ENCODE measurements at places on chromosomes 1 and 21.

GRCh38 chr1:62196086-62196690 is 1.5 kb downstream of the L1TD1 start:
- no peak for DNase-seq

DNA sequence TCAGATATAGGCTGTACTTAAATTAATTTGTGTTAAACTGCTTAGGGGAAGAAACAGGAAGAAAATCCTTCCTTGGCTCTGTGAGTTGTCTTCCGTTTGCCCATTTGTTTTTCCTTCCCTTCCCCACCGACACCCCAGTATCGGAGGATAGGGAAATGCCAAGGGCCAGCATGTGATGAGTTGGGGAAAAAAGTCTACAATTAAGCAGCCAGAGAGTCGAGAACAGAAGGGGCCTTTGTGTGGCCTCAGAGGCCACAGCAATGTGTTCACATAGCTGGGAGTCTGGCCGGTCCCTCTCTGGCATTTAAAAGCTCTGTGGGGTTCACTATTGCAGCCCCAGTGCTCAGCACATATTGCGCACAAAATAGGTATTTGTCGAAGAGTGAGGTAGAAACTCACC is 489.3 kb downstream of the MATN1 start:
- DNase-seq = no peak

GRCh38 chr1:96116731-96117130 is 604.9 kb upstream of the PTBP2 start:
- DNase-seq = no peak

GRCh38 chr21:36126208-36126565 is 8.7 kb upstream of the CBR3 start:
- DNase-seq = peak; percentile 41

GRCh38 chr1:215606564-215607168 is 39.6 kb downstream of the KCTD3 start:
- peak; percentile 50 for DNase-seq

DNA sequence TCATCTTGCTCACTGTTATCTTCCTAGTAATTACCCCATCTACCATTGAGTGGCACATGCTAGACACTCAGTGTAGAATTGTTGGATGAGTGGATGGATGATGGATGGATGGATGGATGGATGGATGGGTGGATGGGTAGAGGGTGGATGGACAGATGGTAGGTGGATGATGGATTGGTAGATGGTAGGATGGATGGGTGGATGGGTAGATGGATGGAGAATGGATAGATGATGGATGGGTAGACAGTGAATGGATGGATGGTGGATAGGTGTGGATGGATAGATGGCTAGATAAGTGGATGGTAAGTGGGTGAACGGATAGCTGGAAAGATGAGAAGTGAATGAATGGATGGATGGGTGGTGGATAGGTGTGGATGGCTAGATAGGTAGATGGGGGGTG is 165.3 kb upstream of the KLHDC7A start:
- DNase-seq = no peak

DNA sequence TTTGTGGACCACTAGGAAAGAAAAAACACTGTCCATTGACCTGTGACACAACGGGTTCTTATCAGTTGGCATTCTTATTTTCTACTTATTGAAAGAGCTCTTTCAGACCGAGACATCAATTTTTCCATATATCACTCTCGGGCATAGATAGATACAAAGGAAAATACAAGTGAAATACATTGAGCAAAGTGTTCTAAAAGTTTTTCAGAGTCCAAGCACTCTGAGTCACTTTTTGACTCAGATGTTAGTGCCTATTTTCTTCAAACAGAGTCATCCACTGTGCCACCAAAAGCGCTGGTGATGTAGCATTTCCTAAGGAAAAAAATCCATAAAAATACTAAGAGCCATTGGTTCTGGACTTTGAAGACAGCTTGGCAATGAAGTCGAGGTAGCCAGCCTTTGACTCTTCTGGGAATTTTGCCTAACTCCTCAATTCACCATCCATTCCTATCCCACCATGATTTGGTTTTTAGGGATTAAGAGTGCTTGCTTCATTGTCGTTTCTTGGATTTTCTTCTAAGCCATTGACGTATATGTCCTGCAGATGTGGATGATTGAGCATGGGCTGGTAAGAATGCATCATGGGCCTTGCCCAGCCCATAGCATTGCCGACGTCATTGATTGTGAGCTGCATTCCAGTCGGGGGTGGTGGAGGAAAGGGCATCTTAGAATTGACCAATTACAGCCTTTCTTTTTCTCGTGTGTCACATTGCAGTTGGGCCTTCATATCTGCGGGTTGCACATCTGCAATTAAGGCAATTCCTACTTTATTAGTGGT is 10.6 kb downstream of the GALNT2 start:
- no peak for DNase-seq

- no peak for DNase-seq
Observed at GRCh38 chr1:157199421-157199755, 61.2 kb upstream of the ETV3 start.

DNA sequence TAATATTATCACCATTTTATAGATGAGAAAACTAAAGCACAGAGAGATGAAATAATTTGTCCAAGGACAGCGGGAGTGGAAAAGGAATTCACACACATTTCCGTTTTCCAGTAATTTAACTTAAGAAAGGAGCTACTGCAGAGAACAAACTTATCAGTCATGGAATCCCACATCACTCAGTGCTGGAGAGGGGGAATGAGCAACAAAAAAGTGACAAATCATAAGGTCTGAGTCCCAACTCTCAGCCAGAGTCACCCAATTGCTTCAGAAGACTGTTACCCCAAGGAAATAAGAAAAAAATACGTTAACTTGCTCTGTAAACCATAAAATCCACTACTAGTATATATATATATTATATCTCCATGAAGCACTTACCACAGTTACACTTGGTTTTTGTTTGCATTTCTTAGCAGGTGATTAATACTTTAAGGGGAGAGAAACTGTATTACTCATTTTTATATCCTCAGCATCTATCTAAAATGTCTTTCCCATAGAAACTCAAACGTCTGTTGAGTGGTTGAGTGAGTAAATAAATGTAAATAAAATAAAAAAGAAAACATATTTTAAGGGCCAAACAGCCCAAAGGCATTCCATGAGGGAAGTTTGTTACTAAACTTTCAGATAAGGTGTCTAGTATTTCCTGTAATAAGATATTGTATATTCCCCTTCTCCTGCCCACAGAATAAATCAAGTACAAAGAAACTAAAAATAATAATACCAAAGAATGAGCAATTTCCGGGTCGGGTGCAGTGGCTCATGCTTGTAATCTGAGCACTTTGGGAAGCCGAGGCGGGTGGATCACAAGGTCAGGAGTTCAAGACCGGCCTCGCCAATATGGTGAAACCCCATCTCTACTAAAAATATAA is 76.8 kb downstream of the SLC45A1 start:
- peak; percentile 74 for DNase-seq

- peak; percentile 94 for DNase-seq
Observed at GRCh38 chr1:221724931-221725605, 16.8 kb downstream of the DUSP10 start.

GRCh38 chr1:201939148-201939547 is 7.2 kb downstream of the LMOD1 start:
- DNase-seq = no peak

GRCh38 chr1:1098681-1099421 is 17.0 kb downstream of the C1orf159 start:
- DNase-seq = no peak

DNA sequence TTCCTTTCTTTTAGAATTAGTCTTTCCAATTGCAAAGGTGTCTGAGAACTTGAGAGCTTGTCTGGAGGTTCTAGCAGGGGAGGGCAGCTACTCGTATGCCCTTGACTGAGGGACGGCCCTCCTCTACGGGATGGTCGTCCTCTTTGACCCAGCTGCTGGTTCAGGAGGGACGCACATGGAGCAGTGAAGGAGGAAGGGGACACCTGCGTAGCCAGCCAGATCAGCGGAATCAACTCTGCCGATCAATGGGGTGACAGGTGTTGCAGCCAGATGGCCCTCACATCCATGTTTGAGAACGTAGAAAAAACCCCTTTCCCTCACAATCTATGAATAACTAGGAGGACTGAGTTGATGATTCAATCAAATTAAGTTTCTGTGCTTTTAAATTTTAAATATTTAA is 15.7 kb upstream of the A3GALT2 start:
- DNase-seq = no peak

Measured in MCF 10A (cell line).